Skeletal muscle cell (primary cell): ENCODE measurements at places on chromosomes 3 and 15.

DNA sequence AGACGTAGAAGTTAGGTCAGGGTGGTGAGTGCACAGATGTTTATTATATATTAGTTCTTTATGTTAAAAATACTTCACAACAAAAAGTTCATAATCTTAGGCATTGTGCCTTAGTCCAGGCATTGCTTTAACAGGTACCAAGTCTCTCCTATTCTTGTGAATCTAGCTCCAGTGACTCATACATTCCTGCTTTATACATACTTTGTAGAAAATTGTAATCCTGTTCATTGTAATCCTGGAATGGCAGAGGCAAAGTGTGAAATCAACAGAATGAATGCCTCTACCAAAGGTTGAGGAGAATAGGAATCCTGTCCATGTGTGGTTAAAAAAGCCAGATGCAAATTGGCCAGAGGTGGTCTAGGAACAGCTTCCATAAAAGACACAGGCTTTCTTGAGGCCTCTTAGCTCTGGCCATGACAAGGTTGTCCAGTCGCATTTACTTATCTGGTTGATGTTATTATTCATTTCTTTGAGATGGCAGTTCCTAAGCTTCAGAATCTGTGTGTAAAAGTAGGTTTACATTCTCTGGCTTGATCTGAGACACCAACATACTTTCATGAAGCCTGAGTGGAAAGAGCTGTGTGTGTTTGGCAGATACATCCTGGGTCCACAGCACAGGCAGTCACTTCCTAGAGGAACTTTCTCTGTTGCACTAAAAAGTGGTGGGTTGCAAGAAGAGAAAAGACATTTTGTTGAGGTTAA lies 109.0 kb downstream of the CDIN1 start:
- DNase-seq = no peak

DNA sequence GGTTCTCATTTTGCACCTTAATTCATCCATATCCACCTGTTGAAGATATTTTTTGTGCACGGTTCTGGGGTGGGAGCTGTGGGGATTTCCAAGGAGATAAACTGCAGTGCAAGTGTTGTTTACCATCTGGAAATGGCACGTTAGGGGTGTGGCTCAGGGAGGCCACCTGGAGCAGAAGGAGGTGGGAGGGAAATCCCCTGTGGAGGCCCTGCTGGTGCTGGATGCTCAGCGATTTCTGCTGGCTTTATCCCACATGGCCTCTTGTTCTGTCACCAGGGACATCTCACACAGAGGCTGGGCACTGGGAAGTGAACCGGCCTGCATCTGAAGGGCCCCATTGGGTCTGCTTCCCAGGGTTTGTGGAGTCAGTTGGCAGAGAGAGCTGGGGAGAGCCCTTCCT lies 24.3 kb downstream of the TRPM1 start:
- no peak for DNase-seq

- no peak for DNase-seq
Observed at GRCh38 chr15:69375151-69375790, 38.9 kb upstream of the KIF23 start.

DNA sequence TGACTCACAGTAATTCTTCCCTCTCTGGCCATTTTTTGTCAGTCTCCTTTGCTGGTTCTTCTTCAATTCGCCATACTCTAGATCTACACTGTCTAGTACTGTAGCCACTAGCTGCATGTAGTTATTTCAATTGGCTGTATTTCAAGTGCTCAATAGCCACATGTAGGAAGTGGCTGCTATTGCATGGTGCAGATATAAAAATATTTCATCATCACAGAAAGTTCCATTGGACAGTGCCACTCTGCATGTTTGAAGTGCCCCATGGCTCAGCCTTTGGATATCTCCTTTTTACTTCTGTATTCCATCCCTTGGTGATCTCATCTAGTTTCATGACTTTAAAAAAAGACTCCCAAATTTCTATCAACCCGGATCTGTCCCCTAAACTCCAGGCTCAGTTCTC lies 22.1 kb downstream of the PPP2R3A start:
- no peak for DNase-seq

GRCh38 chr3:2958551-2958950 lies 151.6 kb downstream of the IL5RA start:
- DNase-seq = no peak

DNA sequence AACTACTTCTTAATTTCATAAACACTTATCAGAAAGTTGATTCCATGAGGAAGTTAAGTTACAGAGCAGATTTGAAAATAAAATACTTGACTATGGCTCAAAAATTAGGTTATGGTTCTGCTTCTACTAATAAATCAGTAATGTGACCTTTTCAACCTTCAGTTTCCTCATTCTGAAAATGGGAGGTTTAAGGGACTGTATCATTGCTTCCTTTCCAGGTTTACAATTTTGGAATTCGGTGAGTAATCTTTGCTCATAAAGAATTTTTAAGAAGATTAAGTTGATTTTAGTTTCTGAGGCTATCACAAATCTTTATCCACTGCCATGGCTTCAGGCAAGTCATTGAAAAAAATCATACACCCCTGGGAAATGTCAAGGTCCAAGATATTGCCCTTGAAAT lies 1061.2 kb downstream of the DIPK2A start:
- DNase-seq = no peak
